ENCODE measurements at places on chromosomes 13 and 19.

DNA sequence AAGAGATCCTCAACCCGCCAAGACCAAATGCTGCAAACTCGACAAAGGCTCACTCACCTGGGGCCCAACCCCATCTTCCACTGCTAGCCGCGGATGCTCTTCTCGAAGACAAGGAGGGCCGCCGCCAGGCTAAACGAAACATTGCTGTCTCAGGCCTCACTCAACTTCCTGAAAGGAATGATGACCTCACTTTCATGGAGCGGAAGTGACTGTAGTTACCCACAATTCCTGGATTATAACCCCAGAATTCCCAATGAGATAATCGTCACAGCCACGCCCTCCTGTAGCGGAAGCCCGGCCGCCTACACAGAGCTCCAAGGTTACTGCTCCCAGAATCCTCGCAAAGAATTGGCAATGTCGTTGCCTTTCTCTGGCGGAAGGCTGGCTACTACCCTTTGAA, 10.5 kb upstream of the ZNF112 start:
- DNase-seq, result no peak

DNA sequence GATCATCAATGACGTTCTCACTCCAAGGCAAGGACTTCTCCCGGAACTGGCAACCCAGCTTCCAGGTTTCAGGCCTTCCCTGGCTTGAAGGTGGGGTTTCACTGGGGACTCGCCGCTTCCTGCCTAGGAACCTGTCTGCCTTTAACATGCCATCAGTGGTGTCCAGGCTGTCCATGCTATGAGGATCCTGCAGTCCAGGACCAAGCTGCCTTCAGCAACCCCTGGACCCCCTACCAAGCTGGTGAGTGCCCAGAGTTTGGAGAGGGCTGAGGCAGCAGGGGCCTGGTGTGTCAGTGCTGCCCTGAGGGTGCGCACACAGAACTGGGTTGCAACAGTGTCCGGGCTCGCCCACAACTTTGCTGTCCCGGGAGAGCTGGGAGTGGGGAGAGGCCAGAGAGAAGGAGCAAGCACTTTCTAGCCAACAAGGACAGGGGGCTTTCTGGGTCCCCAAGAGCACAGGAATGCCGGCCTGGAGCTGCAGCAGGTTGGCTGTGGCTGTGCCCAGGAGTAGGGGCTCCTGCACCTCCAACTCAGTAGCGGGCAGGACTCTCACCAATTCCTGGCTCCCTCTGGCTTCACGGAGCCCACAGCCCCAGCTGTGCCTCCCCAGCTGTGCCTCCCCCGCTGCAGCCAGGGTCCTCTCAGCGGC, 1563.2 kb upstream of the MIR17HG start:
- DNase-seq, result no peak

DNA sequence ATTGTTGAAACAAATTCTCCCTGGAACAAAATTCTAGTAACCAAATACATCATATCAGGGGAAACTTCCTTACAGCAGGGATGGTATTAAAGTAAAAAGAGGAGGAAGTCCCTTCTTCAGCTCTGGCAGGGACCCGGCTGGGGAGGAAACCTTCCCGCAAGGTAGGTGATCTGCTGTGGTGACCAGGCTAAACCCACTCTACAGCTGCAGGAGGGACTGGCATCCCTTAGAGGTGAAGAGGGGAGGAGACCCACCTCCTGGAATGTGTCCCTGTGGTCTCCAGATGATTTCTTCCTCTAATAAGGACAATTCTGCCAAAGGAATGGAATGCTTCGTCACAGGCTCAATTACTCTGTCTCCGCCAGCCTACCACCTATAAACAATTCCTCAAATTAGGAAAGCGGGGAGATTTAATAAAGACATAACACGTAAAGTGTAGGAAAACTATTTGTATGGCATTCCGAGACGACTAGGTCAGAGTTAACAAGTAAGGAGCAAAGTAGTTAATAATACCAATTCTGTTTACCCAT, 637 bp upstream of the PDS5B start:
- no peak for DNase-seq

DNA sequence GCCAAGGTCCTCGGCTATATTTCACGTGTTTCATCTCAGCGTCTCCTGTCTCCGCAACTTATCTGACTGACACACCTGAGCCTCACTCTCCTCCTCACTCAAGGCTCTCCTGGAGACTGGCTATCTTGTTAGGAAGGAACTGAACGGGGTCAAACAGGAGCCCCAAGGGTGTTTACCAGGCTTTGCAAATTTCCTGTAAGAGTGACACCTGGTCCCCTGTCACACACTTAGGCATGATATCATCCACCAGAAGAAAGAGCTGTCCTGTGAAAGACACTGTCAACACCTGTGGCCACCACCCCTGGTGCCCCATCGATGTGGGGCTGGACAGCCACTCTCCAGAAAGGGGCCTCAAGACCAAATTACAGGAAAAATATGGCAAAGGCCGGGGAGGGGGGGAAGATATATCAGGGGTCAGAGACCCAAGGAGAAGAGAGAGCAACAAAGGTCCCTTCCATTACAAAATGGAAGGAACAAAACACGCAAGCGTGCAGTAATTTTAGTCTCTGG, 2.9 kb downstream of the CD70 start:
- no peak for DNase-seq

GRCh38 chr13:41203810-41204209, 9.4 kb upstream of the KBTBD7 start:
- DNase-seq, result no peak

DNA sequence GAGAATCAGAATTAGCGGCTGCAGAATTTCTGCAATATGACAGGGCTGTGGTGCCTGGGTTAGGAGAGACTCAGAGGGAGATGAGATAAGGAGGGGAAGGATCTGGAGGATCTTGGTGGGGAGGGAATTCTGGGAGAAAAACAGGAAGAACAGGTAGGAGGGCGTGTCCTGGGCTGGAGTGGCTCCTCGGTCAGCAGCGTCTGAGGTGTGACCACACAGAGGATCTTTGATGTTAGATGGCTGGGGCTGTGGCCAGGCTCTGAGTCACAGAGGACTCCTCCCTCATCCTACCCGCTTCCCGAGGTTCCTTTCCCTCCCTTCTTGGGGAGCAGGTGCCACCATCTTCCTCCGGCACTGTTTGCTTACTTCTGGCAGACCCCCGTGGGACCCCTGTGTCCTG, 6.4 kb upstream of the KLK6 start:
- DNase-seq, result no peak

DNA sequence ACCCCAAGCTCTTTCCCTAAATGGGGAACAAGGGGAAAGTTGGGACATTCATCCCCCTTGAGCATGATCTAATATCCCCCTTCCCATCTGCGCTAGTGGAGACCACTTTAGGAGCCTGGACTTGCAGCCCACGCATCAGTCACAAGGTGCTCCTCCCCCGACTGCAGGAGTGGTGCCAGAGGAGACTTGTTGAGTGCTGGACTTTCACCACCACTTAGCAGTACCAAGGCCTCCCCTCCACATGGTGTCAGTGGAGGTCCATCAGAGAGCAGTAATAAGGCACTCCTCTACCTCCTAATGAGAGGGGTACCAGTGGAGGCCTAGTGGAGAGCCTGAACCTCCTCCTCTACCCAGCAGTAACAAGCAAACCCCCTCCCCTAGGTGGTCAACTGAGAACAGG, 22.5 kb downstream of the CAB39L start:
- DNase-seq, result no peak

GRCh38 chr13:99486996-99487395, 14.3 kb upstream of the TM9SF2 start:
- DNase-seq, result no peak

DNA sequence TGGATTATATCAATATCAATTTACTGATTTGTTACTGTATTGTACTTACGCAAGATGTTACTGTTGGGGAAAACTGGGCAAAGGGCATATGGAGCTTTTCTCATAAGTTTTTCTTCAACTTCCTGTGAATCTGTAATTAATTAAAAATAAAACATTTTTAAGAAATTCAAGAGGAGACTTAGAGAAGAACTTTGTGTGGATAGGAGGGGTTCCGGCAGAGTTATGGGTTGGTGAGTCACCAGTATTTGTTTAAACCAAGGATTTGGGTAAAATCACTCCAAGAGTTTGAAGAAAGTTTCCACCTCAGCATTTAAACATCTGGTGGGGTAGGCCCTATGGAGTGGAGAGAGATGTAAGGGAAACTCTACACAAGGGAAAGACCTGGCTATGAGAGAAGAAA, 379.6 kb downstream of the TSHZ3 start:
- no peak for DNase-seq

GRCh38 chr13:22538400-22538799, 642.4 kb upstream of the SGCG start:
- no peak for DNase-seq

DNA sequence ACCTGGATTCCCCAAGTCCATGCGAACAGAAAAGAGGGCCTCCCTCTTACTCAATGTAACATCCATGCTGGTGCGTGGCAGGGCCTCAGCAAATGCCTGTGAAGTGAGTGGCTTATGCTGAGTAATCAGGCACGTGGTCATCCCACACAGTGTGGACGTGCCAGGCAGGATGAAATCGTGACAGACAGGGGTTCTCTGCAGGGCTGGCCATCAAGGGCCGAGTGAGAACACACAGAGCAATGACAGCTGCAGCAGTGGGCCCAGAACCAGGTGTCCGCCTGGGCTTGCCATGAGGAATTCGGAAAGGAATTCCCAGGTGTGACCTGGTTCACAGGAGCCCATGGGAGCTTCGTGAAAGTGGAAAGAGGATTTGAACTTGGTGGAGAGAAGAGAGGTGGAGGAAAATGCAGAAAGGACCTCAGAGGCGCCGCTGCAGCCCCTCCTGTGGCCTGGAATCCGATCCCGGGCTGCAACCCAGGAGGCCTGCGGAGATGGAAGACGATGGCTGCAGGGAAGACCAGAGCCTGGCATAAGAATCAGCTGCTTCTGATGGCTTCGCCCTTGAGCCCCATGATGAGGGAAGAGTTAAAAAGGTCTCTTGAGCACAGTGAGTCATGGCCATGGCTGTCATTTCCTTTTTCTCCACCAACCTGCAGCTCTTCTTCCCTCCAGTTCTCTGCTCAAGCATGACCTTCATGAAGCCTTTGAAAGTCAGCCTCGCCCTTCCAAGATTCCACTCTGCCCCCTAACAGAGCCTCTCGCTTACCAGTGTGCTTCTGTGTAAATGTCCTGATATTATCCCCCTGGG, 34.6 kb upstream of the SOX1 start:
- no peak for DNase-seq

- no peak for DNase-seq
Observed at GRCh38 chr13:29059800-29060199, 239.7 kb downstream of the MTUS2 start.

DNA sequence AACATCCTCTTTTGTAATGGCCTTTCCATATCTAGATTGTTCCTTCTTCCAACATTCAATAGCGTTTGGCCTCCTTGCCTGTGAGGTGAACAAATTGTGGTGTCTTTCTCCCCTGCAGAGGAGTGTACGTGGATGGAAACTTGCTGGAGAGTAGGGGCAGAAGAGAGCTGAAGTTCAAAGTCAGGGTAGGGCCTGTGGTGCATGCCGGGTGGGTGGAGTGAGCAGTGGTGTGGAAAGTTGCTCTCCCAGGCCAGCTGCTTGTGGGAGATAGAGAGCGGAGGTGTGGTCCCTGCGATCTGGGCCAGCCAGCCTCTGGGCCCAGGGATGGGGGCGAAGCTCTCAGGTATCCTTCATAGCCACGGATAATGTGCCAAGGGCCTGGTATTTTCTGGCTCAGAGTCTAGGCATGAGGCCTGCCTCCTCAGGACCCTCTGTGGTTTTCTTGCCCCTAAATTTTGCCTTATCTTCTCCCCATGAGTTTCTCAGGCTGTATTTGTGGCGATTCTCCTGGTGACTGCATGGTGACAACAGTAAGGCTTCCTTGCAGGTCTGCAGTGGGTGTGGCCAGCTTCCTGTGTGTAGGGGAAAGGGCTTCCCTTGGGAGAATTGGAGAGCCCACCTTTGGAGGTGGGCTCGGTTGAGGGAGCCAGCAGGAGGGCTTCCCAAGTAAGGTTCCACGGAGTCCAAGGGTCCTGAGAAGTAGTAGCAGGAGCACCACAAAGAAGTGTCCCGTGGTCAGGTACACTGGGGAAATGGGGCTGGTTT, 6.7 kb downstream of the RGCC start:
- DNase-seq, result no peak

- DNase-seq, result no peak
Observed at GRCh38 chr13:81184556-81185265, 843.8 kb upstream of the SPRY2 start.

DNA sequence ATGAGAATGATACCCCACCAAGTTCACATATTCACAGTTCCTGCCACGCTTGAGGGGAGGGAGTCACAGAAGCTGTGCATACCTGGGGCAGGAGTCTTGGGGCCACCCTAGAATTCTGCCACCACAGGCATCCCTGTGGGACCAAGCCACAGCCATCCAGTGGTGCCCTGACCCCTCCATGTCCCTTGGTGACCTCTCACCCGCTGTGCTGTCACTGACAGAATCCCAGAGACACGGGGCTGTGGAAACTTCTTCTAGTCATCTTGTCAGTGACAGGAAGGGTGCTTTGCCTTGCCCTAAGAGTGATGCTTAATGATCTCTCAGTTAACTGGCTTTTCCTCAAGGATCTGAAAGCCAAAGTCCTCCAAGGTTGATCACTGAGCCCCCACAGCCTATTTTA, 58.4 kb upstream of the UQCRFS1 start:
- no peak for DNase-seq

GRCh38 chr13:108448891-108449290, 179.4 kb downstream of the TNFSF13B start:
- DNase-seq, result no peak

DNA sequence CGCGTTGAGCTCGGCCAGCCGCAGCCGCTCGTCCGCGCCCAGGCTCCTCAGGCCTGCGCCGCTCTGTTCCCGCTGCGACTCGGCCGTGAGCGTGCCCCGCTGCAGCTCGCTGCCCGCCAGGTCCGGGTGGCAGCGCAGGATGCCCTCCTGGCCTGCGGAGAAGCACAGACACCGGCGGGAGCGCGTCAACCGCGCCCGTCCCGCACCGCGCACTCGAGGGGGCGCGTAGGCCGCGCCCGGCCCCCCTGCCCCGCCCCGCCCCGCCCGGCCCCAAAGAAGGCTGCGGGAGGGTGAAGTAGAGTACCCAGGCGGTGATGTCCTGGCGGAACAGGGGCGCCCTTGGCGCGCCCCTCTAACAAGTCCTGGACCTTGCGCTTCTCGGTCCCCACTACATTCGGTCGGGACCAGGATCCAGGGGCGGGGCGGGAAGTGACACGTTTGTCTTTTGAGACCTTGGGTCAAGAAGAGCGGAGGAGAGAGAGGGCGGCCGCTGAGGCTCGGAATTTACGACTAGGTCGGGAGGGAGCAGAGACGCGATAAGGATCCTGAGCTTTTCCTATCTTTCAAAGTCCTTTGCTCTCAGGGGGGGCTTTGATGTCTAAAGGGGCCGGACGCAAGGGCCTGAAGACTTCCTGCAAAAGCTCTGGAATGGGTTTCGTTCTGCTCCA, 9.3 kb upstream of the CDX2 start:
- DNase-seq, result no peak
